ENCODE measurements at places on chromosomes 11 and 22.

DNA sequence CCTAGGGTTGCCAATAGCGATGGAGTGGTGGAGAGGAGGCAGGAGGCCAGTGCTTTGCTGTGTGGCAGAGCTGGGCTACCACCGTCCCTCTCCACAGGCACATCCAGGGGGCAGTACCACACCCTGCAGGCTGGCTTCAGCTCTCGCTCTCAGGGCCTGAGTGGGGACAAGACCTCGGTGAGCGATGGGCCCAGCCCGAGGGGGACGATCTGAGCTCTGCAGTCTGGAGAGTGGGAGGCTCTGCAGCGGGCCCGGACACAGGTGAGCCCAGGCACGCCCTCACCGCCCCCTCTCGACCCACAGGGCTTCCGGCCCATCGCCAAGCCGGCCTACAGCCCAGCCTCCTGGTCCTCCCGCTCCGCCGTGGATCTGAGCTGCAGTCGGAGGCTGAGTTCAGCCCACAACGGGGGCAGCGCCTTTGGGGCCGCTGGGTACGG is 2.5 kb downstream of the PKP3 start:
- DNase-seq, result no peak

GRCh38 chr22:38338772-38339379 is 21.6 kb upstream of the CSNK1E start:
- DNase-seq, result no peak

DNA sequence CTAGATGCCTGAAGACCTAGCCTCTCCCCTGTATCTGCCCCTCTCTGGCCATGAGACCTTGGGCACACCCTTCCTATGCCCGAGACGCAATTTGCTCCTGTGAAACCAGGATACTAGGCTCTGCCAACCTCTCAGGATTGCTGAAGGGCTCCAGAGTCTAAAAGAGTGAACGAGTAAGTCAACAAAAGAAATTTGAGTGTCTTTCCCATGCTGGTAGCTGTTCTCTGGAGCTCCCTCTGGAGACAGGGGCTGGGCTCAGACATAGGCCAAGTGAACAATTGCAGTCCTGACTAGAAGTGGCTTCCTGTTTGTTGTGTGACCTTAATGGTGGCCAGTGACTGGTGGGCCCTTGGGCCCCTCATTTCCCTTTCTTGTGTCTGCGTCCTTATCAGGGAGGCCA is 189.0 kb upstream of the NARS2 start:
- DNase-seq, result no peak

- no peak for DNase-seq
These were observed 2.4 kb downstream of the RASSF10 start for GRCh38 chr11:13011466-13012055.

GRCh38 chr22:48937032-48937639 is 890.5 kb downstream of the BRD1 start:
- DNase-seq, result no peak

- DNase-seq, result no peak
These were observed 3.9 kb upstream of the OR52M1 start for GRCh38 chr11:4541071-4541470.

DNA sequence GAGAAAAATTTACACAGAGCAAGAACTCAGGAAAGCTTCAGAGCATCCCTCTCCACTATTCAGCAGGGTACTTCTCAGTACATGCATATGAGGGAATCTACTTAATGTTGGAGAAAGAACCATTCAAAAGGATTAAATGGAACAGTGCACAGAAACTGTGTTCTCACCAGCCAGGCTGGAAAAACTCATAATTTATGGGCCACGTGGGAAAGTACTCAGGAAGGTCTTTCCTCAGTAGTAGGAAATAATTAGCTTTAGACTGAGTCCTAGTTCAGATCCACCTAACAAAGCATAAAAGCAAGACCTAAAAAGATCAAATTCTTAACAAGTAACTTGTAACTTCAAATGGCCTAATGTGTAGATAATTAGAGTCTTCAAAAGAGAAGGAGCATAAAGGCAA is 134.0 kb downstream of the FAM76B start:
- no peak for DNase-seq

DNA sequence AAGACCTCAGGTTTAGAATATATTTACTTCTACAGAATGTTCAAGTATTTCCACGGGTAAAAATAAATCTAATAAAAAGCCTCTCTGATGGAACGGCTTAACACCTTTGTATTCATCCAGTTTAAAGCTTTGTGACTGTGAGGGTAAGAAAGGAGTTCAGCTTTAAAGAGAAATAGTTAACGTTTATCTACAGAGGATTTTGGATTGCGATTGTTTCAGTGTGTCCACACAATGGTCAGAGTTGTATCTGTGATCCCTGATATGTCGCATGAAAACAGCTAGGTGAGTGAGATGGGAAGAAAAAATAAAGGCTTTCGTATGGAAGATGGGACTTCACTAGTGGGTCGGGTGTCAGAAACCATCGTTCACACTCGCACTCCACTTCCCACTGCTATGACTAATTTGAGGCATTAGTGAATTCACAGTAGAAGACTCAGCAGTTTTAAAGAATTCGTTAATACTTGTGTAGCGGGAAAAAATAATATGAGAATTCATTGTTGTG is 1.6 kb downstream of the APLP2 start:
- DNase-seq, result no peak

DNA sequence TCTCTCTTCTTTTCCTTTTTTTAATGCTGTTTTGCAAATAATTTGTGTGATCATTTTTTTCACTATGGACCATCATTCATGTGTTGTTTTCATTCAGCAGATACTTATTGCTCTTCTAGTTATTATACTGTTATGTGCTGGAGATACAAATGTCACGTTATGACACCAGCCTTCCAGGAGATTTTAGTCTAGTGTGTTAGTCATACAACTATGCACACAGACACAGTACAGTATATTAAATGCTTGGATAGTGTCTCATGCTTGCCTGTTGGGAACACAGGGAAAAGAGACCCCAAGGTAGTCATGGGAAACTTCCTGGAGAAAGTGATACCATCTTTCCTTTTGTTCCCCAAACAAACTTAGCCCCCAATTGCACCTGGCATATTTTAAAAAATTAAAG is 116.1 kb downstream of the UVRAG start:
- DNase-seq, result no peak

DNA sequence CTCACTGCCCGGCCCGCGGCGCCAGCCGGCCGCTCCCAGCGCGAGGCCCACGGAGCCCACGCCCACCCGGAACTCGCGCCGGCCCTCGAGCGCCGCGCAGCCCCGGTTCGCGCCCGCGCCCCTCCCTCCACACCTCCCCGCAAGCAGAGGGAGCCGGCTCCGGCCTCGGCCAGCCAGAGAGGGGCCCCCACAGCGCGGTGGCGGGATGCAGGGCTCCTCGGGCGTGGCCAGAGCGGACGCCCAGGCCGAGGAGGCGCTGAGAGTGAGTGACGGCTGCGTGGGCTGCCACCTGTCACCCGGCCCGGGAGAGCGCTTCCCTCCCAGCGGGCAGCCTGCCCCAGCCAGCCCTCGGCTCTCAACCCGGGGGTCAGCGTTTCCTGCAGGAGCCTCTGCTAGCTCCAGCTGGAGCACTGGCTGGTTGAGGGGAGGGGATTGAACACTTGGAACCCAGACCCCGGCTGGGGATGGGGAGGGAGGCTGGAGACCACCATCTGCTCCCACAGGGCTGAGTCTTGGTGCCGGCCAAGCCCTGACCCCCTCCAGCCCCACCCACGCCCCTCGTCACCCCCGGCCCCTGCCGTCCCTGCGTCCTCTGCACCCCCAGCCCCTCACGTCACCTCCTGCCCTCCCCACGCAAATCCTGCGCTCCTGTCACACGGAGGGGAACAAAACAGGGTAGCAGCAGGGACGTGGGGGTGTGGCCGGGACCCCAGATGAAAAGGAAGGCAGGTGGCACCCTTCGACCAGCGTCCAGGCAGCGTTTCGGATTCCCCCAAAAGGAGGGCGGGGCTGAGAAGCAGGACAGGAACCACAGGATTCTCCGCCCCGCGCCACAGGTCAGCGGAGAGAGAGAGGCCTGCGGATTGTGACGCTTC is 157.0 kb downstream of the BRD1 start:
- DNase-seq, result no peak

DNA sequence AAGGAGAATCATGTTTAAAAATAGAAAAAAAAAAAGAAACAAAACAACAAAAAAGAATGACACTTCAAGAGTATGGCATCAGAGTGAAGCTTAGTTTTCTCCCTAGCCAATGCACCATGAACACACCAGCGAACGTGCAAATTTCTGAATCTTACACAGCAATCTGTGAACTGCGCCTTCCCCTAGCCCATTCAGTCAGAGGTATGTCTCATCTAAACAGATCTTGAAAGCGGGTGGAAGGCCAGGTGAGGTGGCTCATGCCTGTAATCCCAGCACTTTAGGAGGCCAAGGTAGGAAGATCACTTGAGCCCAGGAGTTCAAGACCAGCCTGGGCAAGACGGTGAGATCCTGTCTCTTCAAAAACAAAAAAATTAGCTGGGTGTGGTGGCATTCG is 113.1 kb downstream of the MICAL3 start:
- no peak for DNase-seq

- DNase-seq, result no peak
These were observed 13.7 kb downstream of the CLTCL1 start for GRCh38 chr22:19277785-19278184.

- DNase-seq, result no peak
These were observed 2.5 kb upstream of the CXCR5 start for GRCh38 chr11:118881228-118881627.

- no peak for DNase-seq
These were observed 23.6 kb upstream of the ARHGAP32 start for GRCh38 chr11:129215506-129216245.

GRCh38 chr11:91305402-91305801 is 919.2 kb upstream of the FAT3 start:
- no peak for DNase-seq

DNA sequence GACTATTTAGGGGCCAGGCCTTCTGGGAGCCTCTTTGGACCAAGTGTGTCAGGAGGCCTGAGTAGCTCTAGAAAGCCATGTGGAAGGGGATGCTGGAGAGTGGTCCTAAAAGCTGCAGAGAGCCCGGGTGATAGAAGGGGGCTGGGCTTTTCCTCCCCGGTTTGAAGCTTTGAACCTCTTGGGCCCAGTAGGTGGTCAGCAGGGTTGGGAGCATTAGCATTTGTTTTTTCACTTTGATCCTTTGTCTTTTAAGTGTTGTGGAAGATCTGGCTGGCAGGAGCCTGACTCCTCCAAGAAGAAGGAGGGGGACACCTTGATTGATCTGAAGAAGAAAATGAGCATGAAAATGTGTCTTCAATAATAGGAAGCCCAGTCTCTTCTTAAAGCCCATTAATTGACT is 596.6 kb downstream of the INSC start:
- no peak for DNase-seq

GRCh38 chr11:97963528-97964331 is 1057.0 kb upstream of the CNTN5 start:
- DNase-seq, result no peak

- no peak for DNase-seq
These were observed 206.2 kb downstream of the CSNK2A3 start for GRCh38 chr11:11146830-11147229.

DNA sequence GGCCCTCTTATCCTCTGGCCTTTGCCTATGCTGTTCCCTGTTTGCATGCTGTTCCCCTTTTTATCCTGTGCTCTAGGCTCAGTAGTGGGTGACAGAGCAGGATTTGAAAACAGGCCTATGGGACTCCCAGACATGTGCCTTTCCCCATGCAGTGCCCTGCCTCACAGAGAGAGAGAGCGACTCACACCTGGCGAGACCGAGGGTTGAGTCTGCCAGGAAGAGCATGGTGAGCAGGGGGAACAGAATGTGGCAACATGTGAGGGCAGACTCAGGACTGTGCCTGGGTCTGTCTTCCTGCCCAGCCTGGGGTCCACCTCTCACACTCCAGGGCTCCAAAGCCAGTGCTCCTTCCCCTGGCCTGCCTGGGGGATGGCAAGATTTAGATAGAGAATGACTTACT is 75.0 kb downstream of the NFAM1 start:
- DNase-seq, result no peak

- DNase-seq, result no peak
These were observed 16.9 kb upstream of the SIK2 start for GRCh38 chr11:111585371-111585770.

DNA sequence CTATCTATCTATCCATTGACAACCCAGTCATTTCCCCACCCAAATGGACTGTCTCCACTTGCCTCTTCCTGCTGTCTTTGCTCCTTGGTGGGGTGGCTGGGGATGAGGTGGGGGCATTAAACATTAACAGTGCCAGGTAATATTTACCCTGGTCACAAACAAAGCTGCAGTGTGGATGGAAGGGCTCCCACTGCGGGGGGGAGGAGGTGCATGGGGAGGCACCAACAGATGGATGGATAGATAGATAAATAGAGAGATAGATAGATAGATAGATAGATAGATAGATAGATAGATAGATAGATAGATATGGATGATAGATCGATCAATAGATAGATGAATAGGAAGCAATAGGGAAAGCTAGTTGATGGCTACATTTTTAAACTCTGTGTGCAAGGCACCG is 2.3 kb upstream of the FXYD2 start:
- DNase-seq, result no peak

GRCh38 chr22:35631597-35631996 is 14.5 kb upstream of the MB start:
- DNase-seq, result no peak

- DNase-seq, result no peak
These were observed 20.2 kb upstream of the RGL4 start for GRCh38 chr22:23670378-23671295.

DNA sequence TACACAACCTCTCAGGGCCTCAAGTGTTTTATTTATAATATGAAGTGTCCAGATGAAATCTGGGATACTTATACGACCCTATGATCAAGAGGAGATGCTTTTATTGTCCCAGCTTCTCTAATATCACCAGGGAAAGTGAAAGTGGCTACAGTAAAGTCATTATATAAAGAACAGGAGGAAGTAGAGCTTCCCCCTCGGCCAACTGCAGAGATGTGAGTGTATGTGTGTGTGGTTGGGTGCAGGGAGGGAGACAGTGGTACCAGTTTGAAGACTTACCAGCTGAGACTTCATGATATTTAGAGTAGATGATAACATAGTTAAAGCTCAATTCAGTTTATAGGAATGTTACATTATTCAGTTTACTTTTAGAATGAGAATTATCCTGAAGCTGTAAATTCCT is 373.6 kb upstream of the DDI1 start:
- DNase-seq, result no peak
